ENCODE measurements at places on chromosomes 5 and 9.
A peak's percentile ranks its signal among the peaks of the same experiment; 100 is the strongest.

- DNase-seq, result no peak
These were observed 140.8 kb downstream of the CAMK4 start for GRCh38 chr5:111364992-111365391.

DNA sequence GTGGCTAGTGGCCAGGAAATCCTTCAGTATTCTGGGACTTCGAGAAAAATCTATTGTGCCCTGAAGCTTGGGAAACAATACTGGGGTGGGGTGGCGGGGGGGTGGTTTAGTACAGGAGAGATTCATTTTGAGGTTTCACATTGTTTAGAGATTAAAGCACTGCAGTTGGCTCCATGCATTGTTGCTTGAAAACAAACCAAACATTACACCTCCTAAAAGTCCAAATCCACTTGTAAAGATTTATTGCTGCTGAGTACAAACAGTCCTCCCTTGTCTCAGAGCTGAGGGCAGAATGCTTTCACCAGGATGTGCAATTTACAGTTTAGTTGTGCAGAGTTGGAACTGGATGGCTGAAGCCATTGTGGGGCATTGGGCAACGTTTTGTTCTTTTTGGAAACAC lies 49.4 kb downstream of the GGTA1 start:
- DNase-seq, result no peak

DNA sequence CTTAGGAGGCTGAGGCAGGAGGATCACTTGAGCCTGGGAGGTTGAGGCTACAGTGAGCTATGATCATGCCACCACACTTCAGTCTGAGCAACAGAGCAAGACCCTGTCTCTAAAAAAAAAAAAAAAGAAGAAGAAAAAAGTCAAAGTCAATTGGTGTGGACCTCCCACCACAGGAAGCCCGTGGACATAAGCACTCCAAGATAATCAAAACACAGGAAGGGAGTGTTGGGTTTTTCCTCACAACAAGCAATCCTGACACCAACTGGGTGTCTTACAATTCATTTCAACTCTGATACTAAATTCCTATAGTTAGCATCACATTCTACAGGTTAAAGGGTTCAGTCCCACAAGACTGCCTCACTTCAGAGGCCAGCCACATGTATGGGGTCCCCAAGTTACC lies 70.7 kb downstream of the PDE6A start:
- no peak for DNase-seq

- no peak for DNase-seq
These were observed 97.6 kb downstream of the GNAQ start for GRCh38 chr9:77933976-77934375.

DNA sequence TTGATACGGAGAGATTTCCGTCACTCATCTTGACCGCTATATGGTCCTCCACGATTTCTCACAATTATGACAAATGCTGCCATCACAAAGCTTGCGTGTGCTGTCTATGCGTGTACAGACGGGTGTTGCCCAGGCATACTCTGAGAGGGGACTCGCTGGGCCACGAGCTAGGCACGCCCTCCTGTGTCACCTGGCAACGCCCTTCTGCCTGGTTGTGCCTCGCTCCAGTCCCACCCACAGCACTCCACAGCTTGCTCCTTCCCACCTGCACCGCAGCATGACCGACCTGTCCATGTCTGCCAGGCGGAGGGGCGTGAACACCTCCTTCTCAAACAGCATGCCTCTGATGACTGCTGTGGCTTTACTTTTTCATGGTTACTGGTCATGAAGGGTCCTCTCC lies 55.6 kb downstream of the CAMSAP1 start:
- DNase-seq, result no peak

GRCh38 chr9:37034938-37035647 lies 1.0 kb upstream of the PAX5 start:
- no peak for DNase-seq

DNA sequence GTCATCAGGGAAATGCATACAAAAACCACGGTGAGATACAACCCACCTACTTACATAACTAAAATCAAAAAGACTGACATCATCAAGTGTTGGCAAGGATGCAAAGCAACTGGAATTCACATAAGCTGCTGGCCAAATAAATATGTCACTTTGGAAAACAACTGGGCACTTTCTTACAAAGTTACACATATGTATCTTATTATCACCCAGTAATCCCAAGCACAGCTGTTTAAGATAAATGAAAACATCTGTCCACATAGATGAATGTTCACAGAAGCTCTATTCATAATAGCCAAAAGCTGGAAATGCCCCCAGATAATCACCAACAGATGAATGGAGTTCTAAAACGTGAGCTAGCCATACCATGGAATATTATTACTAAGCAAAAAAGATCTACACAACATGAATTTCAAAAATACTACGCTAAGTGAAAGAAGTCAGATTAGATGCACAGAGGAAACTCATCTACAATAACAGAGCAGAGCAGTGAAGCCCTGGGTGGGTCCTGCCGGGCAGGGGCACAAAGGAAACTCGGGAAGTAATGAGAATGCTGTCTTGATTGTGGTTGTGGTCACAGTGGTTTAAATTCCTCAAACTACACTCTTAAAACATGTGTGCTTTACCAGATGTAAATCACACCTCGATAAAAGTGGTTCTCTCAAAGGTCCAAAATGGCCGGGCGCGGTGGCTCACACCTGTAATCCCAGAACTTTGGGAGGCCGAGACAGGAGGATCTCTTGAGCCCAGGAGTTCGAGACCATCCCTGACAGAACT lies 8.5 kb downstream of the CAMSAP1 start:
- no peak for DNase-seq

GRCh38 chr5:136141561-136141960 lies 8.9 kb downstream of the SMAD5 start:
- no peak for DNase-seq

DNA sequence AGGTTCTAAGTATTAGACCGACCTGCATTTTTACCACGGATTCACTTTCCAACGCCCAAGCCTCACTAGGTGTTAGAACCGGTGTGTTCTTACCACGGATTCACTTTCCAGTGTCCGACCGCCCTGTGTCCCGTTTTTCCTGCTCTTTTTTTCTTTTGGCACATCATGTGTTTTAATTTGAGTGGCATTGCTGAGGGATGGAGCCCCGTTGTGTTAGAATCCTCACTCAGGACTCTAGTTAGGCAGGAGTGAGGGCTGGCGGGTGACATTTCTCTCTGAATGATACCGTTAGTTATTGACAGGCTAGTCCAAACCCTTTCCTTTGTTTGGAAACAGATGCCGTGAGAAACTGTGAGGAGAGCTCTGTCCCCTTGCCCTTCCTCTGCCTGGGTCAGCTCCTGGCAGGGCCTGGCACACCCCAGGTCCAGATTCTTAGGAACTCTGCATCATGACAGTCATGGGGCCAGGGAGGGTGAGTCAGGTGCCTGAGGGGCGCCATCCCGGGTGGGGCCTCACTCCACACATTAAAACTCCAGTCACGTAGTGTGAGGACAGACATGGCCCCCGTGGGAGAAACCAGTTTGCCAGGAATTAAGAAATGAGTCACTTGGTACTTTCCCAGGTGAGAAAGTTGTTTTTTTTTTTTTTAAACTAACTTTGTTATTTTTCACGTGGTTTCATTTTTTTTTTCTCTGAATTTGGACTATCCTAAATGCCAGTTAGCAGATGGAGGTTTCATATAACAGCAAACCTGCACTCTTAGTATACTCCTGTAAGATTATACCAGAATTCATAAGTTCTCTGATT lies 15.8 kb downstream of the EXOC3 start:
- DNase-seq, result no peak

DNA sequence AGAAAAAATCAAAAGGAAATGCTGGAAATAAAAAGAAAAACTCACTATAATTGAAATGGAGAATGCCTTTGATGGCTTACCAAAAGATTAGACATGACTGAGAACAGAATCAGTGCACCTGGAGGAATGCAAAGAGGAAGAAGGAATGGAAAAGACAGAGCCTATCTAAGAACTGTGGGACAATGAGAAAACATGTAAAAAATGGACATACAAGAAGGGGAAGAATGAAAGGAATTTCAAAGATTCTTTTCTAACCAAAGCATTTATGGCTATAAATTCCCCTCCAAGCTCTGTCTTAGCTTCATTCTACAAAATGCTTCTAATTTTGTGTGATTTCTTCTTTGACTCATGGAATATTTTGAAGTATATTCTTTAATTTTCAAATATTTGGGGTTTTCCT lies 47.5 kb upstream of the CLK4 start:
- DNase-seq, result no peak

- no peak for DNase-seq
These were observed 36.8 kb downstream of the ELL2 start for GRCh38 chr5:95924720-95925377.

DNA sequence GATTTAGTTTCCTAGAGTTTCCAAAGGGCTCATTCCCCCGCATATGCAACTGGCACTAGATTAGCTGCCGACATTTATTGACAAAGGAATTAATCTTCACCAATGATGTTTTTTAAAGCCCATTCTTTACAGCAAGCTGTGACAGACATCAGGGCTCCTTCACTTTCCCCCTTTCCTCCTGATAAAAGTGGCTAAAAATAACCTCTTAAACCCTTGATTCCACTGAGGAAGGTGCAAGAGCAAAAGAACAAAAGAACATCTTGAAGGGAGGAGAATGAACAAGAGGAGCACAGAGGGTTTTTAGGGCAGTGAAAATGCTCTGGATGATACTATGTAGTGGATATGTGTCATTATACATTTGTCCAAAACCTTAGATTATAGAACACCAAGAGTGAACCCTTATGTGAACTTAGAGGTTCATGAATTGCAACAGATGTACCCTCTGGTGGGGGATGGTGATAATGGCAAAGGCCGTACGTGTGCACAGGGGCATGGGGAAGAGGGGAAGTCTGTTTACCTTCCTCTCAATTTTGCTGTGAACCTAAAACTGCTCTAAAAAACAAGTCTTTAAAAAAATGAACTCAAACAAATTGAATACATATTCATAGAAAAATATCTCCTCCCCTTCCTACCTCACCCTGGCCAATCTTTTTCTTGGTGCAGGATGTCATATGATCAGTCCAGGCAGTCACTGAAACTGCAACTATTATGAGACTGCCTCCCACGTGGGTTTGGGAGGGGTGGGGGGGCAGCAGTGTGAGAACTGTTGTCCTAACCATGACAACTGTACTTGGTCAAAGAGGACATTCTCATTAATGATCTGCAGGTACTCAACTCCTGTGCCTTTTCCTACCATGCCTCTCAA lies 83.0 kb downstream of the MARCHF3 start:
- DNase-seq, result no peak

DNA sequence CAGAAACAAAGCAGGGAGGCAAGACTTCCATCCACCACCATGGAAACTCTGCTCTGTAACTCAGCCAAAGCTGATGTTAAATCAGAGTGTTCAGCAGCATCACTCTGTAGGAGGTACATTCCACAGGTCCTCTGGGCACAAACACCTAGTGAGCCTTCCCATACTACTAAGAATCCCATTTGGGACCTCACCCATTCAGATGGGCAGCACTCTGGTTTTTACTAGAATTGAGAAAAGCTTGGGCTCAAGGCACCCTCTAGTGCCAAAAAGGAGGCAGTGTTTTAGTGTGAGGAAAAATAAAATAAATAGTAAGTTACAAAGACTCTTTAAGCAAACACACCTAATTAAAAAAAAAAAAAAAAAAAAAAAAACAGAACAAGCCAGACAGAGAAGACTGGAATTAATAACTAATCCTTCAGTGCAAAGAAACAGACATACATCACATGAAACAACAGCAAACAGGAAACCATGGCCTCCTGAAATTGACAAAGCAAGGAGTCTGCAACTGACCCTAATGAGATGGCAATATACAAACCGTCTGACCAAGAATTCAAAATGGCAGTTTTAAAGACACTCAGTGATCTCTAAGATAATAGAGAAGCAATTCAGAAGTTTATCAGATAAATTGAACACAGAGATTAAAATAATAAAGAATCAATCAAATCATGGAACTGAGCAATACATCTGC lies 159.5 kb downstream of the GNA14 start:
- no peak for DNase-seq

- no peak for DNase-seq
These were observed 129.7 kb downstream of the CDC42SE2 start for GRCh38 chr5:131393498-131393968.

DNA sequence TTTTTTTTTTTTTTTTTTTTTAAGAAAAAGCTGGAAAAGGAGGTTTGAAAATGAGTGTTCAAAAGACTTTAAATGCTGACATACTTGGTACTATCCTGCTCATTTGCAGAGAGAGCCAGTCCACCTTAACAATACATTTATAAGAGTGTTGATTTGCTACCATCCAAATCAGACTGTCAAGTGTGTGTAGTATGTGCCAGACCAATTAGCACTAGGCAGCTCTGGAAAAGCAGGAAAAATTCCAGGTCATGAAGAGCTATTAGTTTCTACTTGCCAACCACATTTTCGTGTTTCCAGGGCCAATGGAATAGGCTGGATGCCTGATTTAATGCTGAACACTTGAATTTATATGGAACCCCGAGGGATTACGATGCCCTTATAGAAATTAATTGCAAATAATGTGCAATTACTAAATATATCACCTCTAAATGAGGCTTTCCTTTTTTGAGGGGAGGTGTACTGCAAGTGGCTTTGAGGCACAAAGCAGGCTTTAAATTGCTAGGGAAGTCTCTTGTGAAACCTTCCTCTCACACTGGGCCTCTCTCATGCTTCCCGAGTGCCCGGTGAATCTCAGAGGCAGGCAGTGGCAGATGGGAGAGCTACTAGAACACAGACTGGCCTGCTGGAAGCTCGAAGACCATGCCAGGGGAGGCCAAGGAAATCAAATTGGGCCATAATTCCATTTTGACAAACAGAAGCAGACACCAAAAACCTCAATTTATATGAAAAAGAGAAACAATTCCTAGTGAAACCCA lies 178.7 kb downstream of the PPP2R2B start:
- DNase-seq, result no peak

DNA sequence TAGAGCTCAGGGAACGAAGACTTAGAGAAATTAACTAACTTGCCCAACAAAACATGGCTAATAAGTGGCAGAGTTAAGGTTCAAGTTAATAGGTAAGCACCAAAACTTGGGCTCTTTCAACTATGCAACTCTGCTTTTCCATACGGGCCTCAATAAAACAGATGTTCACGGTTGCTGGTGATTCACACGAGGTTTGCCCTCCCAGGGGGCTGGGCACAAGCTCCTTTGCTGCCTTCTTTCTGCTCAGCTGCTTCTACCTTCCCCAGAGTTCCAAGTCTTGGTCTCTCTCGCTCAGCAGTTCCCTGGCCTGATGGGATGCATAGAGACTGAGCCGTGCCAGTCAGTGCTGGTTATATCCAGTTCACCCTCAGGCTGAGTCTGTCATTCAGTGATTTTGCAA lies 217.9 kb downstream of the SREK1 start:
- DNase-seq, result no peak

GRCh38 chr5:118479285-118479684 lies 509.1 kb downstream of the DTWD2 start:
- no peak for DNase-seq

GRCh38 chr5:40453689-40454088 lies 226.0 kb upstream of the PTGER4 start:
- DNase-seq, result no peak

DNA sequence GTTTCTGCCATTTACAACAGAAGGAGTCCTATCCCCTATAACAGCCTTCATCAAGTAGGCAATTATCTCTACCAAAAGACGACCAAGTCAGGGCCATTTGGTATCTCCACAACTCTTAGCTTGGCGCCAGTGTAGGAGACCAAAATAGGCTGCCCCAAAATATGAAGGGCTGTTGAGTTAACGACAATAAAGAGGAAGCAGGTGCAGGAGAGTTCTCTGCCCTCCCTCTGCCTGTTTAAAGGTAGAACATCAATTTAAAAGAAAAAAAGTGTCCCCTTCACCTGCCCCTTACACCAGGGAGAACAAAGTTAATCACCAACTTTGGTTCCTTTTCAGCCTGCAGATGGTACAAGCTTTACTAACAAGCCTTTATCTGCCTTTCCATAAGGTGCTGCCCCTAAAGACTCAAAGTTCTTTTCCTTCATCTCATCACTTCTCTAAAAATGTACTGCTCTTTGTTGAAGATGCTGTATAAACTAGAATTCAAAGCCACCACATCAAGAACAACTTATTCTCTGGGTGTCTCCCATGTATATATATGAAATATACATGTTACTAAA lies 33.3 kb downstream of the PPP1R2B start:
- peak; percentile 18 for DNase-seq
